ENCODE measurements at places on chromosomes 5 and 9.

- no peak for DNase-seq
Observed at GRCh38 chr5:103259705-103260355, 1.3 kb downstream of the MACIR start.

DNA sequence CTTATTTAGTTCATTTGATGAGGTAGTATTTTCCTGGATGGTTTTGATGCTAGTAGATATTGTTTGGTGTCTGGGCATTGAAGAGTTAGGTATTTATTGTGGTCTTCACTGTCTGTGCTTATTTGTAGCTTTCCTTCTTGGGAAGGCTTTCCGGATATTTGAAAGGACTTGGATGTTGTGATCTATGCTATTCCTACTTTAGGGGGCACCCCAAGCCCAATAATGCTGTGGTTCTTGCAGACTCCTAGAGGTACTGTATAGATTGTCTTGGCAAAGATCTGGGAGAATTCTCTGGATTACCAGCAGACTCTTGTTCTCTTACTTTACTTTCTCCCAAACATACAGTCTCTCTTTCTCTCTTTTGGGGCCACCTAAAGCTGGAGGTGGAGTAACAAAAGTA is 315.7 kb downstream of the MAT2B start:
- no peak for DNase-seq

- DNase-seq: no peak
Observed at GRCh38 chr5:10990634-10991033, 229.6 kb upstream of the DAP start.

- no peak for DNase-seq
Observed at GRCh38 chr5:159680095-159680494, 236.2 kb upstream of the ADRA1B start.

Measured in ELF-1 (cell line).